ENCODE measurements at places on chromosomes 6 and 20. TPM values are rescaled to one million over a fixed set of nuclear protein-coding genes. Genes with fewer than 3 reads are reported as not detected.

GRCh38 chr20:24488800-24489175, 19.4 kb downstream of the SYNDIG1 start:
- DNase-seq = no peak
- H3K4me3 ChIP-seq = no peak overlapping the region
- no peaks in the 10 kb centered on the region for H3K27me3 ChIP-seq
- peaks cover 11% of the 10 kb centered on the region for H3K4me1 ChIP-seq
- H3K27ac ChIP-seq = no peak overlapping the region

- no peaks in the 10 kb centered on the region for H3K36me3 ChIP-seq
- DNase-seq = peak; percentile 85
- no peak overlapping the region for H3K27ac ChIP-seq
- H3K4me3 ChIP-seq = no peak overlapping the region
- no peaks in the 10 kb centered on the region for H3K27me3 ChIP-seq
- H3K4me1 ChIP-seq = peaks cover 8% of the 10 kb centered on the region
Measured at GRCh38 chr20:35992713-35993335, 24.4 kb downstream of the CNBD2 start.

GRCh38 chr6:166257911-166258318, 50.3 kb downstream of the PRR18 start:
- H3K36me3 ChIP-seq = no peaks in the 10 kb centered on the region
- DNase-seq = no peak
- no peak overlapping the region for H3K4me3 ChIP-seq
- H3K27me3 ChIP-seq = peaks cover 70% of the 10 kb centered on the region
- no peak overlapping the region for H3K27ac ChIP-seq

DNA sequence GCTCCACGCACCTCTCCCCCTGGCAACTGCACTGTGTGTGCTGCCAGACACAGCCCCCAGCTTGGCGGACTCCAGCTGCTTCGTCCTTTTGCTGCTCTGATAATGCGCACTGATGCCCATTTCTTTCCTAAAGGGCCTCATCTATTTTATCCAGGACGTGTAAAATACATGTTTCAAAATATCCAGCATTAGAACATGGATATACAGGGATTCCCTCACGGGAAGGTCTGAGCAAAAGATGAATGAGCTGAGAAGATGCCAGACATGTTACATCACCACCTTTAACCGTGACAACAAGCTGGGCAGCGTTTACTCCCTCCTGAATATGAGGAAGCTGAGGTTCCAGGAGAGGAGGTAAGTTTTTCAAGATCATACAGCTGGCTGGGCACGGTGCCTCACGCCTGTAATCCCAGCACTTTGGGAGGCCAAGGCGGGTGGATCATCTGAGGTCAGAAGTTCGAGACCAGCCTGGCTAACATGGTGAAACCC, 32.8 kb downstream of the TNXB start:
- H3K4me3 ChIP-seq = no peak overlapping the region
- H3K4me1 ChIP-seq = no peaks in the 10 kb centered on the region
- no peaks in the 10 kb centered on the region for H3K36me3 ChIP-seq
- DNase-seq = no peak

DNA sequence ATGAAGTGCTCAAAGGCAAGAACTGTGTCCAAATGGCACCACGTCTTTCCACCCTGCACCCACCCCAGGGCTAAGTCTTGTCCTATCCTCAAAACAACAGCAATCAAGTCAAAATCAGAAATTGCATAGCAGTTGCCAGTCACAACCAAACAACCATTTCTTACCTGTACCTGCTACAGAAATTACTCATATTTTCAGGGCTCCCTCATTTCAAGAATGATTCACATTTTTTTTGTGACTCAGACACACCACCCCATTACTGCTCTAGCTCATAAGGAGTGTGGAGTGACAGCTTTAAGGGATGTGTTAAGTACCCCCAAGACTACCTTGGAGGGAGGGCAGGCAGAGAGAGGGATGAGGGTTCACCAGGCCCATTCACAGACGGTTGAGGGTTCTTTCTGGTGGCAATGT, 111.7 kb downstream of the TRERF1 start:
- H3K4me1 ChIP-seq = no peaks in the 10 kb centered on the region
- H3K4me3 ChIP-seq = no peak overlapping the region
- DNase-seq = no peak
- H3K27me3 ChIP-seq = no peaks in the 10 kb centered on the region
- no peak overlapping the region for H3K27ac ChIP-seq

- no peak for DNase-seq
- no peaks in the 10 kb centered on the region for H3K36me3 ChIP-seq
- H3K27ac ChIP-seq = no peak overlapping the region
- H3K27me3 ChIP-seq = no peaks in the 10 kb centered on the region
Measured at GRCh38 chr6:15080895-15081294, 165.0 kb upstream of the JARID2 start.

- no peaks in the 10 kb centered on the region for H3K4me1 ChIP-seq
- H3K4me3 ChIP-seq = no peak overlapping the region
- H3K27ac ChIP-seq = no peak overlapping the region
Measured at GRCh38 chr6:152221806-152222628, 414.5 kb downstream of the ESR1 start.

GRCh38 chr6:121856296-121856695, 420.9 kb downstream of the GJA1 start:
- no peaks in the 10 kb centered on the region for H3K27me3 ChIP-seq
- H3K36me3 ChIP-seq = 0 out of 2 replicates have a peak, but pooled peaks cover 1% of the 10 kb centered on the region
- no peak overlapping the region for H3K4me3 ChIP-seq
- no peak for DNase-seq
- H3K4me1 ChIP-seq = peaks cover 12% of the 10 kb centered on the region

GRCh38 chr6:5443491-5443890, 182.2 kb downstream of the FARS2 start:
- H3K27ac ChIP-seq = no peak overlapping the region
- H3K27me3 ChIP-seq = no peaks in the 10 kb centered on the region
- H3K4me1 ChIP-seq = peaks cover 14% of the 10 kb centered on the region

DNA sequence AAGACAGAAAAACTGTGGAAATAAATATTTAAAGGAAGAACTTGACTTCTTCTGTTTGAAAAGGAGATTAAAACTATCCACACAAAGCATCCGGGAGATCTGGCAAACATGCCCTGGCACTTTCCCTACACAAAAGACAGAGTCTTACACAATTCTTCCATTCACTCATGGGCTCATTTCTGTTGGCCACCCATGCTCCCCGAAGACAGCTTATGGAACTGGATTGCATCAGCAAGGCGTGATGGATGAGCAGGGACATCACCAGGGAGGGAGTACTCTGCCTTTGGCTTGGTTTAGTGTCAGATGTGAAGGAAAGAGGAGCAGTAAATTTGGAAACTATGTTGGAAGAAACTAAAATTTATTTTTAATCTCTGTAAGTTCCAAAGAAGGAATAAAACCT, 379.3 kb downstream of the CD109 start:
- no peak for DNase-seq
- no peak overlapping the region for H3K4me3 ChIP-seq
- no peak overlapping the region for H3K27ac ChIP-seq
- H3K4me1 ChIP-seq = no peaks in the 10 kb centered on the region
- H3K27me3 ChIP-seq = no peaks in the 10 kb centered on the region
- H3K36me3 ChIP-seq = no peaks in the 10 kb centered on the region

DNA sequence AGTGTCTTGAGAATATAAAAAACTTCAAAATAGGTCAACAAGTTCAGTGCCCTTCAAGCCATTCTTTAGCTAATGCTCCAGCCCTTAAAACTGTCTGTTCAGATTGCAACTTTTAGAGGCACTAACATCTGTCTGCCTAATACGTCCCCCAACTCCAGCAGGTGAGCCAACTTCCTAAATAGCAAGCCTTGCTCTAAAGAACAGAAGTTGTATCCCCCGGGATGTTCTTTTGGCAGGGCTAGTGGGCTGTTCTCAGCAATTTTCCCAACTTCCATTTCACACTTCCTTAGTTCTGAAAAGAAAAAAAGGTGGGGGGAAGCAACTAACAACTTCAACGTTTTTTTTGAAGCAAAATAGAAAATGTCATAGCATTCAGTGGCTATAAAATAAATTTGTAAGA, 290.0 kb upstream of the PTCHD4 start:
- no peak overlapping the region for H3K4me3 ChIP-seq
- no peak overlapping the region for H3K27ac ChIP-seq
- DNase-seq = no peak
- no peaks in the 10 kb centered on the region for H3K36me3 ChIP-seq
- H3K27me3 ChIP-seq = no peaks in the 10 kb centered on the region
- no peaks in the 10 kb centered on the region for H3K4me1 ChIP-seq

DNA sequence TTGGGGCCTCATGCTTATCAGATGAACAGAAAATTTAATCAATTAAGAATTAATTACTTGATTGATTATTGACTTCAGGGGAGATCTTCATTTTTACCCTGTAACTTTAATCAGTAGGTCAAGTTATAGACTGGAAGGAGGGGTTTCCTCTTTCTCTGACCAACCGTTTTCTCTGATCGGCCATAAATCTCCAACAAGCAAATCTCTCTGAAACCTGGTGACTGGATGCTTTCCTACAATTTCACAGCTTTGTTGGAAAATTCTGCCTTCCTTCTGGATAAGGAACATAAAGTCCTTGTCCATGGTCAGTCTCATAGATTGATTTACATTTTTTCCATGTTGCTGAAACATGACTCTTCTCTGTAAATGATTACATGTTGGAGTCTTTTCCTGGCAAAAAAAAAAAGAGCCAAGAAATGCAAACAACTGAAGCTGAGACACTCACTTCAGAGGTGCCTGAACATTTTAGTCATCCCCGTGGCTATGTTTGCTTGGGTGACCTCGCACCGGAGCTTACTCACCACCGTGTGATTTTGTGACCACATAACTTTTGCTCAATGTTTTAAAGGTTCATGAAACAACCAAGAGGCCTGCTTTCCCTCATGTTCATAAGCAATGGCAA, 31.0 kb downstream of the IRF4 start:
- H3K36me3 ChIP-seq = no peaks in the 10 kb centered on the region
- H3K27me3 ChIP-seq = no peaks in the 10 kb centered on the region
- no peak overlapping the region for H3K4me3 ChIP-seq
- DNase-seq = no peak
- no peaks in the 10 kb centered on the region for H3K4me1 ChIP-seq

GRCh38 chr6:7721649-7722048, 4.2 kb upstream of the BMP6 start:
- H3K27ac ChIP-seq = no peak overlapping the region
- H3K36me3 ChIP-seq = no peaks in the 10 kb centered on the region

DNA sequence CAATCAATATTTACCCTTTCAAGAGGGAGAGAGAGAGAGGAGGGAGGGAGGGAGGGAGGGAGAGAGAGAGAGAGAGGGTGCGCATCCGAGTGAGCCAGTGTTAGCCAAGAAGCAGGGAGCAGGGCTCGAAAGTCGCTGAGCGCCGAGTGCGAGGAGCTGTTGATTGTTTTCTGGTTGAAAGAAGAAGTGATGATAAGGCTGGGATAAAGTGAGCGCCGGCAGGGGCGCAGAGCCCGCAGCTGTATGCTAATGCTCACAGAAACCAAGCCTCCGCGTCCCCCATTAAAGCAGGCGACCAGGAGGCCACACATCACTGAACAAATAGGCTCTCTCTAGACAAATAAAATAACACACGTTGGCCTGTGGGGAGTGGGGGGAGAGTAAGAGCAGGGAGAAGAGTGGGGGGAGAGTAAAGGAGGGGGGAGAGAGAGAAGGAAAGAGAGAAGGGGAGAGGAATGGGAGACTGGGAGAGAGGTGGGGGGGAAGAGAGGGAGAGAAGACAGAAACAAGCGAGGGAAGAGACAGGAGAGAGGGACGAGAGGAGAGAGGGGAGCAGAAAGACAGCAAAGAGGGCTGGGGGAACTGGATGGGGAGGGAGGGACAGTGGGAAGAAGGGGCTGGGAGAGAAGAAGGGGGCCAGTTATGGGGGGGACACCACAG, 5.0 kb upstream of the INSM1 start:
- H3K4me1 ChIP-seq = peaks cover 32% of the 10 kb centered on the region
- peak; percentile 84 for DNase-seq
- peaks cover 87% of the 10 kb centered on the region for H3K27me3 ChIP-seq
- peak overlapping the region; percentile 61 for H3K4me3 ChIP-seq
- no peak overlapping the region for H3K27ac ChIP-seq

- H3K27me3 ChIP-seq = no peaks in the 10 kb centered on the region
- H3K4me1 ChIP-seq = no peaks in the 10 kb centered on the region
- H3K27ac ChIP-seq = no peak overlapping the region
- no peak for DNase-seq
Measured at GRCh38 chr6:89999945-90000825, 105.9 kb downstream of the GJA10 start.

- H3K27ac ChIP-seq = no peak overlapping the region
- no peaks in the 10 kb centered on the region for H3K4me1 ChIP-seq
- H3K36me3 ChIP-seq = no peaks in the 10 kb centered on the region
- H3K27me3 ChIP-seq = no peaks in the 10 kb centered on the region
Measured at GRCh38 chr6:87806099-87806498, 104.1 kb upstream of the AKIRIN2 start.

DNA sequence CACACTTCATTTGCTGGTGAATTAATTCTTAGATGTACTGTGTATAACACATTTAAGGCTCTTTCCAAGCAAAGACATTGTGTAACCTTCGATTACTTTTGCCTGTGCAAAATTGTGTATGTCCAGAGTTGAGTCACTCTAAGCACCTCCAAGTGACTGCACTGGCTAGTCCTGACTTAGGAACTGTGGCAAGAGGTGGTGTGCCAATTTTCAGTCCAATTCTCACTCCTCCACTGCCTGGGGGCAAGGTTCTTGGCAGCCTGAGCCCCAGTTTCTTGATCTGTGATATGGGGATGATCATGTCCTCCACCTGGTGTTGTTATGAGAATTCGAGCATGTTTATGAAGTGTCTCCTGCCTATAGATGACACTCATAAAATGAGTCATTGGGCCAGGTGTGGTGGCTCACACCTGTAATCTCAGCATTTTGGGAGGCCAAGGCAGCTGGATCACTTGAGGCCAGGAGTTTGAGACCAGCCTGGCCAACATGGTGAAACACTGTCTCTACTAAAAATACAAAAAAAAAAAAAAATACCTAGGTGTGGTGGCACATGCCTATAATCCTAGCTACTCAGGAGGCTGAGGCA, 105.3 kb upstream of the CDYL start:
- DNase-seq = no peak
- no peaks in the 10 kb centered on the region for H3K27me3 ChIP-seq
- H3K27ac ChIP-seq = no peak overlapping the region
- H3K36me3 ChIP-seq = no peaks in the 10 kb centered on the region
- peaks cover 9% of the 10 kb centered on the region for H3K4me1 ChIP-seq

SNPH gene
- total RNA-seq = 5.8 TPM

AGER gene
- total RNA-seq = 2.3 TPM

VARS1 gene
- 153 TPM for total RNA-seq

CRYBG1 gene
- total RNA-seq = 19.3 TPM

NOX3 gene
- not detected for total RNA-seq

VSTM2L gene
- total RNA-seq = 1.9 TPM

BRPF3 gene
- total RNA-seq = 47.5 TPM

QRSL1 gene
- total RNA-seq = 19.3 TPM

SLC22A23 gene
- 38.3 TPM for total RNA-seq

L3MBTL3 gene
- 11.2 TPM for total RNA-seq

MATN4 gene
- 5.1 TPM for total RNA-seq

All from GM23338 (cell line).